Urothelium cell line (cell line): ENCODE measurements at places on chromosomes 3 and 15.

DNA sequence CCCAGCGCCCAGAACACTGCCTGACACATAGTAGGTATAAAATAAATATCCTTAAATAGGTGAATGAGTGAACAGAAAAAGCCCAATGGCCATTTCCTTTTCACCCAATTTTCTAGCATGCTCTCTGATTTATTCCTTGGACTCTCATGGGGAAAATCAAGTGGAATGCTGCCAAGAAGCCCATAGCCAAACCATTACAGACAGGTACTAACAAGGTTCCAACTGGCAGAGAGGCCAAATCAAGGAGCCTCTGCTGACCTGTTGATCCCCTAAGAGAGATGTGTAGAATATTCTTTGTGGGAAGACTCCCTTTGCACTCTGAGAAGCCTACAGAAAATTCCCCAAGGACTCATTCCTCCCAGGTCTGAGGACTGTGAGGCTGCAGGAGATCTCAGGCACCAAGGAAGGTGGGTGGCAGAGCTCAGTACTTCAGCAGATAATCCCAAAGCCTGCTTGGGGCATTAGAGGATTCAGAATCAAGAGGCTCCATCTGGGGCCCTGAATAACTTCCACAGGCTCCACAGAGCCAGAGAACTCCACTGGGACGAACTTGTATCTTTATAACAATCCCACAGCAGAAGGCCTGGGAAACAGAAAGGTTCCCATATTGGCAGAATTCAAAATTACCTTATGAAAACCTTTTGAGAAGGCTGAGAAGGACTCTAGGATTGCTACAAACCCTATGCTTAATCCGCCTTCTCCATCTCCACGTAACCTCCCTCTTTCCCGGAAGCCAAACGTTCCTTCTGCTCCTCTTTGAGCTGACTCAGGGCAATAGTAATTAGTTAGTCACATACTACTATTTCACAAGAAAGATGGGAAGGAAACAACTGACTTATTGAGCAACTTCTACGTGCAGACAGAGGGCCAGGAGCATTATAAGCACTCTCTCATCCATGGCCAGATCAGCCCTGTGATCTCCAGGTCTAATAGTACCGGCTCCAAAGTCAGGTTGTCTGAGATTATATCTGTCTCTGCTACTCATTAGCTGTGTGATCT is 34.5 kb downstream of the PRICKLE2 start:
- DNase-seq: peak; percentile 26

- DNase-seq: no peak
Observed at GRCh38 chr15:85752124-85752475, 42.6 kb downstream of the KLHL25 start.

GRCh38 chr3:123652342-123652984 is 67.6 kb upstream of the HACD2 start:
- peak; percentile 90 for DNase-seq

GRCh38 chr15:67827562-67828277 is 2.4 kb downstream of the SKOR1 start:
- no peak for DNase-seq

DNA sequence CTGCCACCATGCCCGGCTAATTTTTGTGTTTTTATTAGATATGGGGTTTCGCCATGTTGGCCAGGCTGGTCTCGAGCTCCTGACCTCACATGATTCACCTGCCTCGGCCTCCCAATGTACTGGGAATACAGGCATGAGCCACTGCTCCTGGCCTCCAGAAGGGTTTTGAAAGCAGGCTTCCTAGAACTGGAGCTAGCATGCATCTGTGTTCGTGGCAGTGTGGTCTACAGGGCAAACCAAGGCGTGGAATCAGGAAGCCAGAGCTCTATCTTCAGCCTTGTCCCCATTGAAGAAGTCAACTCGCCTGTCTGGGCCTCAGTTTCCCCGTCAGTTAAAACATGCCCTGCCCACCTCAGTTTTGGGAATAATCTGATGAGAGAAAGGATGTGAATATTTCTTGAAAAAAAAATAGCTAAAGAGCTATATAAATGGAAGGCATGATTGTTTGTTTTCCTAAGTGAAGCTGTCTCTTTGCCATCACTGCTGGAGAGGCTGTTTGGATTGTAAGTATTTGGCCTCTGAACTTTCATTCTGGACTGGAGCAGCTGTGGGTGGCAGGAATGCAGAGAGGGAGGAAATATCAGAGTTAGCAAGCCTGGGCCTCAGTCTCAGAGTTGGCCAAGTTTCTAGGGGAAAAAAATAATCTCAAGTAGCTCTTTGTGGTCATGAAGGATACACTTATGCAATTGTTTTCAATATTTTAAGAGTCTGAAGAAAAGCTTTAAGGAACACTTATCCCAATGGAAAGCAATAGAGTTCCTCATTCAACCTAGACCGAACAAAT is 36.5 kb upstream of the UACA start:
- peak; percentile 70 for DNase-seq

GRCh38 chr3:69385123-69385722 is 665 bp downstream of the FRMD4B start:
- no peak for DNase-seq

GRCh38 chr3:126895178-126896066 is 87.5 kb upstream of the PLXNA1 start:
- no peak for DNase-seq

- no peak for DNase-seq
Observed at GRCh38 chr15:54659646-54660045, 537.1 kb downstream of the RSL24D1 start.

GRCh38 chr3:175146258-175146657 is 287.1 kb downstream of the NAALADL2 start:
- no peak for DNase-seq

- no peak for DNase-seq
Observed at GRCh38 chr3:189132839-189133238, 38.9 kb upstream of the TPRG1 start.

DNA sequence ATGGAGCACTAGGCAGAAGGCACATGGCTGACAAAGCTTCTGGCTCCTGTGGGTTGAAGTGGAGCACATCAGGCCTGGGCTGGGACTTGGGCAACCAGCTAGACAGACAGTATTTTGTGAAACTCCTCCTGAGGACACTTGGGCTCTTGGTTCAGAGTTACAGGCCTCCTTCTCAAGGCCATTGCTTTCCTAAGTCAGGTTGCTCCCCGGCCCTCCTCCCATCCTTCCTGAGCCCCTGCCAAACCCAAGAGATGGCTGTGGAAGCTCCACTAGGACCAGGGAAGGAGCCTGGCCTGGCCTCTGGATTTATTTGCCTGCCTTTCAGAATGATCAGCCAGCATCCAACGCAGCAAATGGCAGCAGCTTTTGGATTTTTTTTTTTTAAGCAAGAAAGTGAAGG is 56.3 kb downstream of the MAGEF1 start:
- DNase-seq: no peak

DNA sequence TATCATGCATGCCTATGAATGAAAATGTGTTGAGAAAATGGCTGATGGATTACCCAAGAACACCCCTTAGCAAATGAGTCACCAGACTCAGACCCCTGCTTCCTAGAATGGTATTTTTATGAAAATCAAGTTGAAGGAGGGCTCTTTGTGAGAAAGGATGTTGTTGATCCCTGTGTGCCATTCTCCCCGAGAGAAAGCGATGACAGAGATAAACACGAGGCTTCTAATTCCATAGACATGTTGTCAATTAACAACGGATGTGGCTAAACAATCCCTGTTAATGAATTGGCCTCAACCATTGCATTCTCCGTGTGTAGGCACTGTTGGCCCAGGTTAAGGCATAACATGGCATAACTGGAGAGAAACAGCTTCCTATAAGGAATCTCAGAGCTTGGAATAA is 5.8 kb upstream of the OXTR start:
- no peak for DNase-seq

- no peak for DNase-seq
Observed at GRCh38 chr3:141878326-141878725, 1.9 kb downstream of the ATP1B3 start.

GRCh38 chr3:167733961-167734497 is 663 bp downstream of the PDCD10 start:
- no peak for DNase-seq

- no peak for DNase-seq
Observed at GRCh38 chr15:64333516-64333915, 22.5 kb downstream of the CSNK1G1 start.

- DNase-seq: no peak
Observed at GRCh38 chr3:188752850-188753249, 418.9 kb upstream of the TPRG1 start.

- DNase-seq: no peak
Observed at GRCh38 chr3:81838457-81838856, 77.0 kb upstream of the GBE1 start.

DNA sequence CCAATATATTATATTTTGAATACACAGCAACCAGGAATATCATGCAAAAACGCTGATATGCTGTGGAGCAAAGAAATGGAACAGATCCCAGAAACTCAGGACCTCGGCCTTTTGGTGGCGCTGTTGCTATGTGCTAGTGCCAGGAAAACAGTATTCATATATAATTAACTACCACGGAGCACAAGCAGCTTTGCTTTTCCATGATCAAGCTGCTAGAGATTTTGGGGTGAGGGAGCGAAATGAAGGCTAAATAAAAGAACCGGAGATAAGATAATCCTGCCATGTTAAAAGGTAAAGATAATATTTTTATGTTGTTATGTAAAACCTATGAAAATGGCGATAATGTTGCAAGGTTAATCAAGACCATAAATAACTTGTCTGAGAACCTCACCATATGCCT is 157.7 kb upstream of the FAM3D start:
- DNase-seq: peak; percentile 40

DNA sequence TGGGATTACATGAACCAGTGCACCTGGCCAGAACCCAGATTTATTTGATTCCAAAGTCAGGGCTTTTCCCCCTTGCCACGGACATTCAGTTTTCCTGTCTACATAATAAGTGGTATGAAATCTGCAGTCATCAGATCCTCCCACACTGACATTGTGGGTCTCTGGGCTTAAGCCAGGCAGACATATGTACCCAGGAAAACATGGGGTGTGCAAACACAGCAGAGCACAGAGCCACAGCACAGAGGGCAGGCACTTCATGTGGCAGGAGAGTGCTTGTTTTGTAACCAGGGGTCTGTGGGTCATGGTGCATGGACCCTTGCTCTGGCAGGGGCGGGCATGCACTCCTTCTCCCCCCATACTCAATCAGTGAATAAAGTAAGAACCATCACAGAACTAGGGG is 6.1 kb upstream of the ABTB1 start:
- DNase-seq: no peak

- no peak for DNase-seq
Observed at GRCh38 chr3:106036696-106037095, 167.9 kb upstream of the CBLB start.

GRCh38 chr3:196194542-196194915 is 16.7 kb downstream of the ZDHHC19 start:
- no peak for DNase-seq

DNA sequence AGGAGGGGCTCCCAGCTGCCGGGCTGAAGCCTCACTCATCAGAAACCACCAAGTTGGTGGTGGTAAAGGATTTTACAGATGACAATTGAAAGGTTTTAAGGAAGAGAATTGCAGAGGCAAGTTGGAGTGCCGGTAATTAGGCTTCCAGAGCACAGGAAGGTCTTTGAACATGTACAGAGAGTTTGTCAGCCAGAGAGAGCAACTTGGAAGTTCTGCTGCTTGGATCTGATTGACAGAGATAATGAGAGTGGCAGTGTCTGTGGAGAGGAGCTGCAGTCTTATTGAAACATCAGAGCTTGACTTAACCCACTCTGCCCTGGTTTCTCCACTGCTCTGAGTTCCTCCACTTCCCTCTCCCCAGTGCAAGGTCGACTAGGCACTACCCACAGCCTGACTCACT is 448.6 kb downstream of the EPHB1 start:
- DNase-seq: no peak

DNA sequence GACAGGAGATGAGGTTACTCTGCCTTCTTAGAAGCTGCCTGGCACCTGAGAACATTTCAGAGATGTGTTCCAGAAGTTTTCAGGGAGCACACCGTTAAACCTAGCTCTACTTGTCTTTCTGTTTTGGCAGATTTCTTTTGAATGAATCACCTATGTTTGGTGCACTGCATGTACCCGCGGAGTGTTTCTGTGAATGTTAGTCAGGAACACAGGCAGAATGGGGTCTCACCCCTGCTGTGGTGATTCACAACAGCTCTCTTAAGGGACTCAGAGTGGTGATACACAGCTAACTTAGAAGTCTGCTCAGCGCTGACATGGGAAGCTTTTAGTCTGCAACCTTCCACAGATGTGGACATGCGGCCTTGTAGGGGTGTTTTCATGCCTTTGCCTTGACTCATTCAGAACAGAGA is 24.0 kb downstream of the TSEN2 start:
- DNase-seq: peak; percentile 73

GRCh38 chr15:81152339-81152738 is 18.3 kb downstream of the CFAP161 start:
- no peak for DNase-seq

GRCh38 chr3:22371036-22371435 is 620.0 kb upstream of the ZNF385D start:
- no peak for DNase-seq
